Activated T-helper 17 cell treated with anti-CD3 and anti-CD28 coated beads, Interleukin-2, amount 50 U/mL, for 72 hours (primary cell): ENCODE measurements at places on chromosomes 5 and 9. TPM values are rescaled to one million over a fixed set of nuclear protein-coding genes. Genes with fewer than 3 reads are reported as not detected.
A peak's percentile ranks its signal among the peaks of the same experiment; 100 is the strongest.

The PCDHAC1 gene
- not detected for total RNA-seq

The CCL19 gene
- total RNA-seq = not detected

DNA sequence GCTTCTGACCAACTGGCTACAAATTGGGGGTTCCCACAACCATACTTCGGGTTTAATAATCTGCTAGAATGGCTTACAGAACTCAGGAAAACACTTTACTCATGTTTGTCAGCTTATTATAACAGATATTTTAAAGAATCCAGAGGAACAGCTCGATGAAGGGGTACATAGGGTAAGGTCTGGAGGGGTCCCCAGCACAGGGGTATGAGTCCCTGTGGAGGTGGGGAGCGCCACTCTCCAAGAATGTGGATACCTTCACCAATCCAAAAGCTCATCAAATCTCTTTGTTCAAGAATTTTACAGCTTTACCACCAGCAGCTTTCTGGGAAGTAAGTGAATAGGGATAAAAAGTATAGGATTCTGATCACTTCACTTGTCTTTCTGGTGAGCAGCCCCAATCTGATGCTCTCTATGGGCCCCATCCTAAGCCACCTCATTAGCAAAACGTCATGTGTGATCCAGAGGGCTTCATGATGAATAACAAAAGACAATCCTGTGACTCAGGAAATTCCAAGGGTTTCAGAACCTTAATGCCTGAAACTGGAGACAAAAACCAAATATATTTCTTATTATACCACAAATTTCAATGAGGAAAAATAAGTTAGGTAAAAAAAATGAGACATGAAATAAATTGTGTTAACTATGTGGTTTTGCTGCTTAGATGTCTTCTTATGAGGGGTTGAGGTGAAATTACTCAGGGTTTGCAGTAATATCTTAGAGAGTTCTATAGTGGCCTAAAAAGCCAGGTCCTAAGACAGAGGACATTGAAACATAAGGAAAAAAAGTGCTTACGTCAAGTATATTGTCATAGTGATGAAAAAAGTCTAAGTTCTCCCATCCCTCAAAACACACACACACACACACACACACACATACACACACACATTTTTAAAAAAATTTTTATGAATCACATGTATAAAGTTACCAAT is 290.5 kb downstream of the ANXA1 start:
- no peak for ATAC-seq

- peak; percentile 42 for ATAC-seq
Measured at GRCh38 chr9:5764130-5764868, 68.6 kb downstream of the ERMP1 start.

GRCh38 chr5:154770111-154770510 is 14.9 kb downstream of the LARP1 start:
- no peak for ATAC-seq

DNA sequence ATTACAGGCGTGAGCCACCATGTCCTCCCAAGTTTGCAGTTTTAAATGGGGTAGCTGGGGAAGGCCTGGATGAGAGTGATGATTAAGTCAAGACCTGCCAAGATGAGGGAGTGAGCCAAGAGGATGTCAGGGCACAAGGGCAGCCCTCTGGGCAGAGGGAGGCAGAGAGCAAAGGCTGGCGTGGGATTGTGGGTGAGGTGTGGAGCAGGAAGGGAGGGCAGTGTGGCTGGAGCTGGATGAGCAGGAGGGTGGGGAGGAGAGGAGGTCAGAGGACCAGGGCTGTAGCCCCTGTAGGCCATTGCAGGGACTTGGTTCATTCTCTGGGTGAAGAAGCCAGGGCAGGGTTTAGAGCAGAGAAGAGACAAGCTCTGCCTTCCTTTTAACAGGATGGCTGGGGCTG is 53.7 kb upstream of the CTNNA1 start:
- ATAC-seq = no peak

The COL23A1 gene
- total RNA-seq = 0.16 TPM

- ATAC-seq = peak; percentile 78
Measured at GRCh38 chr9:99867968-99868367, 38.5 kb upstream of the STX17 start.

- ATAC-seq = no peak
Measured at GRCh38 chr5:54632131-54632701, 114.7 kb downstream of the SNX18 start.
